Eye (tissue), 1 donor: ENCODE measurements at places on chromosomes 4 and X.

DNA sequence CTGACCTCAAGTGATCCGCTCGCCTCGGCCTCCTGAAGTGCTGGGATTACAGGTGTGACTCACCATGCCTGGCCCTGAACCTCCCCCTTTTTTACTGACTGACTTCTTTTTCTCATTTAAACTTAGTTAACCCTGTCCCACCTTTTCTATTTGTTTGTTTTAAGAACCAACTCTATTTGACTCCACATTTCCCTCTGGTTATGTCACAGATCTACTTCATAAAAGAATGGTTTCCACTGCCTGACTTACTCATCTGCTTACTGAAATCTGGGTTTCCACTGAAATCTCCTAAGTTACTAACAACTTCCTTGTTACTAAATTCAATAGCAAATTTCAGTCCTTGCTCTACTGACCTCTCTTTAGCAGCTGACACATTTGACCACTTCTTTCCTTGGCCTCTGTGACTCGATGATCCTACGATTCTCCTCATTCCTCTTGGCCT is 28.0 kb upstream of the NSUN7 start:
- DNase-seq, result no peak

DNA sequence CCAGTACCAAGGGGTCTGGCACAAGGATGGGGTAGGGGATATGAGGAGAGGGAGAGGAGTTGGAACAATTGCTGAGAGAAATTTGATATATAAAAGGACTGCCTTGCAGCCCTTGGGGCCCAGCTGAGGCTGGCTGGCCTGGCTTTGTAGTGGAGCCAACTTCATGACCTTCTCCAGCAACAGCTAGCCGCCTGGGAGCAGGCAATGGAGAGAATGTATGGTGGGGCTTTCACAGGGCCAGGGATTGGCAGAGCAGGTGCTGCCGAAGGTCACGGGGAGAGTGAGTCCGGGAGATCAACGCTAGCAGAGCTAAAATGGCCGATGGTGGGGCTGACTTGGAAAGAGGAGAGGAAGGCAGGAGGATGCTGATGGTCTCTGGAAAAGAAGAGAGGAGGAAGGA is 120.4 kb upstream of the SMIM10 start:
- no peak for DNase-seq

DNA sequence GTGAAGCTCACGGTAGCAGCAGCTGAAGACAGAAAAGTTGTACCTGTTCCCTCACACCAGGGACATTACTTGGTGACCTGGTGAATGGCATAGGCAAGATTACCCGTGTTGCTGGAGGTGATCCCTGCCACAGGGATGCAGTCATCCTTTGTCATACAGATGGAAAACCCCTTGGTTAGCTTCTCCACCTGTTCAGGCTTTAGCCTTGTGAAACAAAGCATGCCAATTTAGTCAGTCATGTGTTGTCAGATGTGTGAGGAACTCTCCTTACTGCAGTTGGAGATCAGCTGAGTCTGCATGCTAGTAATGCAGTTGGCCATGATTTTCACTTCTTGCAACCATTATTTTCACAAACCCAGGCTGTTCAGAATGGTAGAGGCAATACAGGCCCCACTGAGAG is 41.0 kb downstream of the AMELX start:
- DNase-seq, result no peak

DNA sequence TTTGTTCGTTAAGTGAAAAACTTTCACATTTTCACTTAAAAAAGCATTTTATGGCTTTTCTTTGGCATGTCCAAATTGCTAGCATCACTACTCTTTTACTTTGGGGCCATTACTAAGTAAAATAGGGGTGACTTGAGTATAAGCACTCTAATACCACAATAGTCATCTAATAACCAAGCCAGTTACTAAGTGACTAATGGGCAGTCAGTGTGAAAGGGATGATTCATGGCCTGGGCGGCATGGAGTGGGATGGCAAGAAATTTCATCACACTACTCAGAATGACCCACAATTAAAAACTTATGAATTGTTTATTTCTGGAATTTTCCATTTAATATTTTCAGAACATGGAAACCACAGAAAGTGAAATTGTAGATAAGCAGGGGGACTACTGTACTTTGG is 60.9 kb downstream of the BMP15 start:
- DNase-seq, result no peak

- DNase-seq, result no peak
These were observed 33.5 kb downstream of the RS1 start for GRCh38 chrX:18638398-18638797.

DNA sequence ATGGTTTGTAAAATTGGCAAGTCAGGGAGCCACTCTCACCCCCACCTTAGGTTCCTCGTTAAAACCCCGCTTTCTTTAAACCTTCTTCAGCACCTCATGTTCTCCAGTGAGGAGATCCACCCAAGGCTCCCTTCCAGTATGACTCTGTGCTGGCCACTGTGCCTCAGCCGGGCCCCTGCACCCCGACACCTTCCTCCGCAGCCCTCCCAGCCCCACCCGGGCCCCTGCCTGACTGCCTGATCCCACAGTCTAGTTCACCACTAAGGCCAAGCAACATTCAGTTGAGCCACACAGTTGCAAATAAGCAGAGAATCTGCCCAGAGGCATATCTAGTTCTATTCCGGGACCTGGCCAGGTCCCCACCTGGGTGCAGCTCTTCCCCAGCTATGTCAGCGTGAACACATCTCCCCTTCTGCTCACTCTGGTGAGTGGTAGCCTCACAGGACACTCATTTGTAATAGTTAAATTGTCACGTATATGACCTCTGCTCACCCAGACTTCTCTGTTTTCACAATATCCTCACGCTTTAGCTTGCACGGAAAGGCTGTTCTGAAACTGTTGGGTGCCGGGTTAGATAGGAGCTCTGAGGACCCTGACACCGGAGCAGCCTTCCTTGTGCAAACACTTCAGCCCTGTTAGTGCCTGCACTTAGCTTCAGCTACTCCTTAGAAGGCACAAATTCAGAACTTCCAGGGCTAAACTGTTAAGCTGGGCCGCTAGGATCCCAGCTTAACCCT is 146.8 kb downstream of the DCTD start:
- DNase-seq, result no peak

DNA sequence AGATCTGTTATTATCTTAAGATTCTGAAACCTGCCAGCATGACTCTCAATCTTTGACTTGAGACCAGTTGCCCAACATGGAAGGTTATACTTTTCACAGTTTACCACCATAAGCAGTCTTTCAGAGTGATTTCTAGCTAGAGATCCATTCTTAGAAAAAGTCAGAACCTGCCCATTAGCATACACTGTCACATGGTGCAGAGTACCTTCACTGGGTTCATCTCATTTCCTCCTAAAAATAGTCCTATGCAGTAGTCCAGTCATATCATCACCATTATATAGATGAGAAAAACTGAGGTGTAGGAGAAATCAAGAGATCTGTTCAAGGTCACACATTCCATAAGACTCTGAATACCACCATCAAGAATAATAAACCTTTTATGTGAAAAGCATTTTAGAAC is 153.6 kb downstream of the AR start:
- DNase-seq, result no peak

GRCh38 chr4:100649417-100649816 is 131.6 kb upstream of the EMCN start:
- DNase-seq, result no peak

DNA sequence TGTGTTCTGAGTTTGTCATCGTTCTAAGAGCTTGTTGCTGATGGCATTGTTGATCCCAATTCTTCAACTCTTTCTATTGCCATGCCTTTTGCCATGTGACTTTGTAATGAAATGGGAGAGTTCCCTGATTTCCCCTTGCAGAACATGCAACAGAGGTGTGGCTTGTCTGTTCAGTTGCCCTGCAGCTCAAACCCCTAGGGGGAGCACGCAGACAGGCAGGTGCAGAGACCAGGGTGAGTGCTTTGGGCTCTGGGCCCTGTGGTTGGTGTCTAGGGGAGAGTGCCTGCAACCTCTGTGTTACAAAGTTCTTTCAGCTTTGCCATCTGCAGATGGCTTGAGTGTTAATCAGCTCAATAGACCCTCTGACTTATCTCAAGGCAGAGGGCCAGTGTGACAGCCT is 332.7 kb downstream of the MID1IP1 start:
- no peak for DNase-seq

DNA sequence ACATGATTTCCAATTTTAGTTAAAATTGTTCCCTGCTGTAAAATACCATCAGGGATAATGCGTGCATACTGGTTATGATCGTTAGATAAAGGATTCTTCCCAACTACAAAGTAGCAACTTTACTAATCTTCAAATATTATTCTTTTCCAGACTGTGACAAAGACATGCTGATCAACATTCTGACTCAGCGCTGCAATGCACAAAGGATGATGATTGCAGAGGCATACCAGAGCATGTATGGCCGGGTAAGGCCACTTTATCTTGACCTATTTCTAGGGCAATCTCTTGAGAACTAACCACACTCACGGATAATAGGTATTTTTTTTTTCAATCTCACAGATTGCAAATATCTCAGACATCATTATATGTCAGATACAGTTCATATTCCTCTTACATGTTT is 47.0 kb downstream of the ANXA10 start:
- DNase-seq, result no peak

GRCh38 chrX:24282381-24283126 is 31.3 kb downstream of the SUPT20HL2 start:
- peak; percentile 38 for DNase-seq

DNA sequence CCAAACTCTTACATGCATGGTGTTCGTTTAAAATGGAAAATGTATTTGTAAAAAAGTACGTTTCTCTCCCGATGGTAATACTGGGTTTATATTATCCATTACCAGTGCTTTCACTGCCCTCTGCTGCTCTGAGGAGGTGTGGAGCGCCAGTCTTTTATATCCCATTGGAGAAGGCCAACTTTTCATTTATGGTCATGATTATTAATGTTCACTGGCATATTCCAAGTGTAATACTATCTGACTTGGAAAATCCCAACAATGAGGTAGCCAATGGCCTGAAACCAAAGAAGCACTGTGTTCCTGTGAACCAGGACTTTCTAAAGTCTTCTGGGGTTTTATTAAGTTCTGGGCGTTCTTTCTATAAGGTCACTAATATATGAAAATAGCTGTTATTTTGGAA is 80.7 kb downstream of the SYNPO2 start:
- peak; percentile 67 for DNase-seq
